ENCODE measurements at places on chromosomes 4 and X.
A peak's percentile ranks its signal among the peaks of the same experiment; 100 is the strongest.

DNA sequence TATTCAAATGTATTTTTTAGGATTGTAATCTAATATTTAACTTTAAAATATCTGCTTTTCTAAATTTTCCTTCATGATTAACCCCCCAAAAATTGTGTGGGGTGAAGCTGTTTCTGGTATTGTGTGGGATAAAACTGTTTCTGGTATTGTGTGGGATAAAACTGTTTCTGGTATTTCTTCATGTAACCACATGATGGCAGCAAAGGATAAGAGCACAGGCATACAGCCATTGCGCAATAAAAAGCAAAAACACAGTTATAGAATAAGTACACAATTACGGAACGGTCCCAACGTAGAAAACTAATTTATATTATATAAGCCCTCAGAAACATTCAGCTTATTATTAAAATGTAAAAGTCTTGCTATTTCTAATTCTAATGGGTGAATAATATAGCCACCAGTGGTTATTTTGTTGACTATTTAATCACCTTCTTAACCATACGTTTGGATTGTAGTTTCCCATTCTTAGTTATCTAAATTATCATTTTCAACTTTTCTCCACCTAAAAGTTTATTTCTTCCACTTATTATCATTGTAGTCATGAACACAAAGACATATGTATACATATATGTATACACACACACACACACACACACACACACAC, 333.9 kb upstream of the FSTL5 start:
- peak; percentile 42 for DNase-seq

DNA sequence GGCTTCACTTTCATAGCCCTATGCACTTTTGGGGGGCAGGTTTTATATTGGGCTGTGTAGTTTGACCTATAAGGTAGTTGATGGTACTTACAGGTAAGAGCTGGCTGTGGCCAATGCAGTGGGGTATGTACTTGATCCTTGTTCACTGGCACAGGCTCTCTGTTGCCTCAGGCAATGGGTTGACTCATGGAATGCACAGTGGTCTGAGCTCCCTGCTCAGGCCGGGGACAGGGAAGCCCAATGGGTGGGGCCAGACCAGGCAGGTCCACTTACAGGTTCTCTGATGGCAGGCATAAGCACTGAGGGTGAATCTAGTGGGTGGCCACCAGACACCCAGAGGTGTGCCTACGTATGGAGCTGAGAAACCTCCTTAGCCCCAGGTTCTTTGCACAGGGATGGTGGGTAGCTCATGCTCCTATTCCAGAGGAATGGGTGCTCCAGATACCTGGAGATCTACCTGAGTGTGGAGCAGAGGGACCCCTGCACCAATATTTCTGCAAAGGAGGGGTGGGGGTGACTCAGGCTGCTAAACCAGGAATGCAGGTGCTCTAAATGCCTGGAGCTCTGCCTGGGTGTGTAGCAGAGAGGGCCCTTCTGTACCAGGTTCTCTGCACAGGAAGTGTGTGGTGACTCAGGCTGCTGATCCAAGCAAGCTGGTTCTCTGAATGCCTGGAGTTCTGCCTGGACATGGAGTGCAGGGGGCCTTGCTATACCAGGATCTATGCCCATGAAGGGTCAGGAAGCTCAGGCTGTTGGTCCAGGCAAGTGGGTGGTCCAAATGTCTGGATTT, 52.3 kb downstream of the IL1RAPL2 start:
- peak; percentile 93 for DNase-seq

DNA sequence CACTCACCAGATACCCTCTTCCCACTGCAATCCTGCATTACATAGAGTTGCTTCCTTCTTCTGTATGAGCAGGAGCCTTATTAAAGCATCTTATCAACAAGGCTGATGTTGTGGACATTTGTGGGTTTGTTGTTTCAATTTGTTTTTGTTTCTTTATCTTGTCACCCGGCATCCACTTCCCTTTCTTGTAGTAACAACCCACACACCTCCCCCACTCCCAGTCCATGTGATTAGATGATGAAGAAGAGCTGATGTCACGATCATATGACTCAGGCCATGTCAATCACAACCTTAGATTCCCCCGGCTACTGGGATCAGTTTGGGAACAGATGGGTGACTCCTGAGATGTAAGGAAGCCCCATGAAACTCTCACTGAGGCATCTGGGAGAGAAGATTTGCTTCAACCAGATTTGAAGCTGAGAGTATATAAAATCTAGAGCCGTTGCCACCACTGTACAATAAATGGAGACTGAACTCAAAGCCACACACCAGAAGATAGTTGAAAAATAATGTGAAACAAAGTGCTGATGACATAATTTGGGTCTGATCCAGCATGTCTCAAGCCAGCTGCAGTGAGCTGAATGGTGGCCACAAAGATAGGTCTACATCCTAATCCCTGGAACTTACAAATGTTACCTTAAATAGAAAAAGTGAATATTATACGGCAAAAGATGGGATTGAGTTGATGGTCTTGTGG, 34.1 kb upstream of the SRD5A3 start:
- no peak for DNase-seq

DNA sequence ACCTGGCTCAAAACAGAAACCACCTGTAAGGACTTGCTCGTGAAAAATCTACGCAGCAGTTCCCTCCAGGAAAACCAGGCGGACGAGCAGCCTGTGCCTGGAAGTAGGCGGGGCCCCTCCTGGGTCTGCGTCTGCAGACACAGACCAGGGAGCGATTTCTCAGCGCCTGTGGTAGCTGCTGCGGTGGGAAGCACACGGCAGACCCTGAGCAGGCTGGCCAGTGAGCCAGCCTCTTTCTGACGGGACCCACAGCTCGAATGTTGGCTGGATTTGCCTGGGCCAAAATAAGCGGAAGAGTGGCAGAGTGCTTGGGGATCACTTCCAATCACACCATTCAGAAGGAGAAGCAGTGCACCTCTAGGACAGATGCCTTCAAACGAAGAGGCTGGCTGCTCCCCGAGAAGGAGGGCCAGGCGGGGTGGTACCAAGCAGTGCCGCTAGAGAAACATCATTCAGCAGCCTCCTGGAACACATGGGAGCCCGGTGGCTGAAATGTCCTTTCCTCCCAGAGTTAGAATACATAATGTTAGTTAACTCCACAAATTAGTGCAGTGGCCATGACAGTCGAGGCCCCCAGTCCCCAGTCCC, 85.9 kb downstream of the GATB start:
- no peak for DNase-seq

GRCh38 chr4:10173754-10174749, 57.5 kb upstream of the WDR1 start:
- DNase-seq: peak; percentile 17

- DNase-seq: peak; percentile 71
Measured at GRCh38 chr4:52105276-52105675, 54.2 kb downstream of the SPATA18 start.

- peak; percentile 44 for DNase-seq
Measured at GRCh38 chr4:86685401-86685800, 91.3 kb downstream of the PTPN13 start.

GRCh38 chr4:48375651-48376304, 34.4 kb downstream of the SLAIN2 start:
- peak; percentile 91 for DNase-seq

DNA sequence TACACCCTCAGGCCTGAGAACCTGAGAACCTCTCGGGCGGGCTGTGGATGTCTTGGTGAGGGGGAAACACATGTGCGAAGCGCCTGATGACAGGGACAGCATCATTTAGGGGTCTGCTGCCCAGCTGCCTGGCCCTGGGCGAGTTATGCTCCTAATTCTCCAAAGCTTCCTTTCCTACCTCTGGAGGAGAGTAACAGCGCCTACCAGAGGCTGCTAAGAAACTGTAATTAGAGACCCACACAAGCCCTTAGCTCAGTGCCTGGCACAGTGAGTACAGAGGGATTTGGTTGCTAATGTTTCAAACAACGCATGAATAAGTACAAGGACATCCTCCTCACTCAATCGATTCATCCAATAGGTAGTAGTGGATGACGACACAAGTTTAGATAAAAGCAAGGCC, 40.4 kb downstream of the BCOR start:
- no peak for DNase-seq

DNA sequence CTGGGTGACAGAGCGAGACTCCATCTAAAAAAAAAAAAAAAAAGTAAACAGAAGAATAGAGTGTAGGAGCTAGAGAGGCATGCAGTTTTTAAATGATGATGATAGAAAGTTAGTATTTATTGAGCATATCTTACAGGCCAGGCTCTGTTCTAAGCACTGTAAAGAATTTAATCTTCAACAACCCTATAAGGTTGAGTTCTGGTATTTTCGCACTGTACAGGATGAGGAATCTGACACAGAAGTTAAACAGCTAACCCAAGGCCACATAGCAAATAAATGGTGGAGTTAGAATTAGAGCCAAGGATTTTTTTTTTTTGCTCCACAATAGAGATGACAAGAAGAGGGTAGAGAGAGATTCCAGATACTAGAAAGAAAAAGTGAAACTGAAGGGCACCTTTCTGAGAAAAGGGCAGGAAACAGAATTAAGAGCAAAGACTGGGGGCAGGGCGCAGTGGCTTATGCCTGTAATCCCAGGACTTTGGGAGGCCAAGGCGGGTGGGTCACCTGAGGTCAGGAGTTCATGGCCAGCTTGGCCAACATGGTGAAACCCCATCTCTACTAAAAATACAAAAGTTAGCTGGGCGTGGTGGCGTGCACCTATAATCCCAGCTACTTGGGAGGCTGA, 56.1 kb downstream of the KLHL5 start:
- DNase-seq: no peak

DNA sequence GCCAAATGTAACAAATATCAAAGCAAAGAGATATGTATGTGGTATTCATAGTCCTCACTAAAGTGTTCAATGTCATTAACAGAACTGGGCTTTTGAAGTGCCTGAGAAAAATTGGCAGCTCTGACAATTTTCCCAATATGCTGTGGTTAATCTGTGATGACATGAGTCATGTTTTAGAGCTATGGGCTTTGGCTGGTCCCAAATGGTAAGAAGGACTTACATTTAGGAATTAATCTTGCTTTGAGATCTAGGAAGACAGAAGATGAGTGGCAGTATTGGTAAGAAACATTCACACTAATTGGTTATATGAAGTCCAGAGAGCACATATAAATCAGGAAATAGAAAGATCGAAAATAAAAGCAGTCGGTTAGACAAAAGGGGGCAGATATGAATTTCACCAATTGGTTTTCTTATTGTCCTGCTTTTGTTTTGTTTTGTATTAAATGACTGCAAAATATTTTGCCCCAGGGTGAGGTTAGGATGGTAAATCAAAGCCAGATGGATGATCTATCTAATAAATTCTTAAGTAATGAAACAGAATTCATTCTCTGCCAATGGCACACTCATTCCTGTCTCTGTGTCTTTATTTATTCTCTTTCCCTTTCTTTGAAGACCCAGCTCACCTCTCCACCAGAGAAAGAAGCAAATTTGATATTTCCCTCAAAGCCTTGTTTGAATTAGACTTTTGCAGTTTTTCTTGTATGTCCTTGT, 993.1 kb downstream of the RPA4 start:
- DNase-seq: peak; percentile 61
